ENCODE measurements at places on chromosomes 13 and 19. TPM values are rescaled to one million over a fixed set of nuclear protein-coding genes. Genes with fewer than 3 reads are reported as not detected.
A peak's percentile ranks its signal among the peaks of the same experiment; 100 is the strongest.

GRCh38 chr13:39405596-39406205, 197.3 kb downstream of the LHFPL6 start:
- peak; percentile 60 for DNase-seq

GRCh38 chr19:32702010-32702409, 10.4 kb downstream of the NUDT19 start:
- no peak for DNase-seq

GRCh38 chr13:94798738-94799137, 86.4 kb upstream of the SOX21 start:
- no peak for DNase-seq

GRCh38 chr13:111484141-111484925, 163.9 kb downstream of the TEX29 start:
- DNase-seq = no peak

DNA sequence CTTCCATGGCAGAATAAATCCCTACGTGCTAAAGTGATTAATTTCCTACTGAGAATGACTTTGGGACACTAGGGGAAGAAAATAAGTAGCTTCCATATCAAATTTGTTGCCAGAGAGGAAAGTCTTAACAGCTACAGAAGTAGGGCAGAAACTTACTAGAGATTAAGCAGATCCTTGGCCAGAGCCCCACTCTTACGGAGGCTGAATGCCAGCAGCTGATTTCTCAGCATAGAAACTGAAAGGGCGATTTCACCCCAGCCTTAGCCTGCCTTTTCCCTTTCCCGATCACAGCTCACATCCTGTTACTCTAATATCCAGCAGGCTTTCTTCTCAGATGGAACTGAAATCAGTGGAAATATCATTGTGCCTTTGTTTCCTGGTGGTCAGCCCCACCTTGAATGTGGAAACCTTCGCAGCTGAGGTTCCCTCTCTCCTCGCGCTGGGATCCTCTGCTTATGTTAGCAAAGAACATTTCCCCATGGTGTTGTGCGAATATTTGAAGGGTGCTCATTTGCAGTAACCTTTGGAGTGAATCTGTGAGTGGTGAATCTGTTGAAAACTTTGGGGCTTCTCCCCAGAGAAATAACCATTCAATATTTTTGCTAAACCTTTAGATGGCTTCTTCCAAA, 8.4 kb downstream of the FAM124A start:
- no peak for DNase-seq

DNA sequence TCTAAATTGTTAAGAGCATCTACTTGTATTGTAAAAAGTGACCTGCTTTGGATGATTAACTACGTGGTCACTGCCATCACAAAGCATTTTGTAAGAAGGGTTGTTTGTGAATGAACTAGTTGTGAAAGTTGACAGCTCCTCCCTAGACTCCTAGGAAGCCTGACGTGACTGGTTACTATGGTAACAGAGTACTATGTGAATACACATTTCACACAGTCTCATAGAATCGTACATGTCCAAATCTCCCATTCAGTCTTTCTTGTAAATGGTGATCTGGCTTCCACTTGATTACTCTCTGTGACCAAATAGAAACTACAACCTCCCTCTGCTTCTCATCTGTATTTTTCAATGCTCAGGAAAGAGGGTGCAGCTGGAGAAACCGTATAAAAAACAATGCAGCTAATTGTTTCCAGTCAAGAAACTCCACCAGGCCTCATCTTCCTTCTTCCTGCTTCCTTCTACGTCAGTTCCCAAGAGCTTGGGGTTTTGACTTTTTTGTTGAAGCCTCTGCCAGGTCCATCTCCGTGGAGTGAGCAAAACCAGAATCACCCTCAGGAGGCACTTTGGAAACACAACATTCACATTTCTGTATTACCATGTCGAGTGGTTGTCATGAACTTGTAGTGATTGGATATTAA, 83.4 kb downstream of the GPC6 start:
- peak; percentile 79 for DNase-seq

- DNase-seq = peak; percentile 70
Measured at GRCh38 chr13:38821770-38822551, 135.1 kb downstream of the FREM2 start.

GRCh38 chr19:56167064-56167578, 8.7 kb upstream of the GALP start:
- no peak for DNase-seq

DNA sequence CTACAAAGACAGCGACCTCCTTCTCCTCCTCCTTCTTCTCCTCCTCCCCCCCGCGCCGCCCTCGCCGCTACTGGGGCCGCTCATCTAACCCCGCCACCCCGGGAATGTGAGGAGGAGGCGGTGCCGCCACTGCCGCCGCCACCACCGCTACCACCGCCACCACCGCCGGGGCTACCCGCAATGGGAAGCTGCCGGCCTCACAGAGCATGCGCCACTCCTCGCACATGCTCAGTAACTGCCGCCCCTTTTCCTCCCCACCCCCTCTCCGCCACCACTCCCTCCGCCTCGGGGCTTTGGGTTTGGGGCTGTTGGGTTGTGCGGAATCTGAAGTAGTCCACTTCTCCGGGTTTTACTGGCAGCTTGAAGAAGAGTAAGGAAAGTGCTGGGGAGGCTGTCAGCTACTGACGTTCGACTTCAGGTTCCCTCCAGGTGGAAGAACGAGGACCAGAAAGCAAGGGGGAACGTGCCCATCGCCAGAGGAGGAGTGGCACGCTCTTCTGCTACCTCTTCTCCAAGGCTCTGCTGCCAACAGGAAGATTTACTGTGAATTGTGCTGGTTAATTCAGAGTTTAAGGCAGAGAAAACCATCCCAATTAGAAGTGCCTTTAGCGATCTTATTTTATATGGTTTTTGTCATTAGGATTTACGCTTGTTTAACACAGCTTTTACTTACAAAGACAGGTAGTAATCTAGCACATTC, at the start of gene MYCBP2:
TSS of gene MYCBP2 (minus strand) at position 190 of the 700 bp plus-strand sequence. CDS start 319 bp downstream, outside the sequence.
- peak; percentile 99 for DNase-seq

- DNase-seq = no peak
Measured at GRCh38 chr13:31594056-31594455, 145.3 kb upstream of the RXFP2 start.

- DNase-seq = no peak
Measured at GRCh38 chr19:6728346-6728745, 7.9 kb upstream of the C3 start.

GRCh38 chr13:108214441-108215271, 680 bp downstream of the LIG4 start:
- DNase-seq = no peak

DNA sequence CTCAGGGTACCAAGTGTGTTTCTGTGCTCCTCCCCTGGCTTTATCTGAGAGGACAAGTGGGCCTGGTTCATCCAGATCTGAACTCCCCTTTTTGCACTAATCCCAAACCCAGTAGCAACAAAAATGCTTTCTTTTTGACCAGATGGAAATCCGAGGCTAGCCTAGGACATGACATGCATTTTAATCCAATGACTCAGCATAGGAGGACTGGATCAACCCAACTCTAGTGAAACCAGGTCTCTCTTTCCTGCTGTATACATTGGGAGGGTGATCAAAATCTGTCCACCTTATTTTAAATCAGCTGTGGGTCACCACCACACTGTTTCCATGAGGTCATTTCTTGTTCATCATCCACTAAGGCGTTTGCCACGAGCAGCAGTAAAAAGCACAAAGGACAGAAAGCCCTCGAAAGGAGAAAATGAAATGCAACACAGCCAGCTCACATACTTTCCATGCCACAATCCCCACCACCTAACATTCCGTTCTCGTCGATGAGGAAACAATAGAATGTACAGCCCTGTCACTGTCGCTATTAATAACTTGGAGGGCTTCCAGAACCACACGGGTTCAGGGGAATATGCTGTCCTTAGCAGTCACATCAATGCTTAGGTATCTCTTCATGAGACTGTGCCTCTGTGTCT, 543.0 kb downstream of the IRS2 start:
- DNase-seq = peak; percentile 13

- DNase-seq = no peak
Measured at GRCh38 chr19:46945694-46946489, 73.7 kb upstream of the NPAS1 start.

DNA sequence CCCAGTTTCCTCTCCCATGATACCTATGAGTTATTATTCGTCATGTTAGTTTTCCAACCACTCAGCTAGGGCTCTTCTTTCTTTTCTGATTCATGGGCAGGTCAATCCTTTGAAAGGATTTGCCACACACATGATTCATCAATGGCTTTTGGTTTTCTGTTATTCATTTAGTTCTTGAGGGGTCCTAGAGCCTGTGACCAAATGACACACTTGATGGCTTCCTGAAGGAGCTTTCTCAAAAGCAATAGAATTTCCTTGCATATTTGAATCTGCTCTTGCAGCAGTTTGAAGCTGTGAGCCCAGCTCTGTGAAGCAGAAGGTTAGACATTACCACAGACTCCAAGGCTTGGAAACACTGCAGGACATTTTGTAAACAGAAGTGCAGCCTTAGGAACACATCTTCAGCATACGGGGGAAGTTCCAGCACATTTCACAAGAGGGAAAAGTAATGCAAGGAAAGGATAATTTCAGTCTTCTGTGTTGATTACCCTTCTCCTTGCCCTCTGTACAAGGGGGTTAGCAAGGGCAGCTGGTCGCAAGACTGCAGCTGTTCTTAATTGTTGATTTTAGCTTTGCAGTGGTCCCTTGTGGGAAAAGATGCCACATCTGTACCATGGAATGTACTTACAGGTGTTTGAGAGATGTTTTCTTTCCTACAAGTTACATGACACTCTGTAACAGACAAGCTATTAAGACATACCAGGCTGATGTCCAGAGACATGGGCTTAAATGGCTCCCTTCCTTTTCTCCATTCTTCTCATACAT, 338.6 kb downstream of the KCNRG start:
- no peak for DNase-seq

- DNase-seq = no peak
Measured at GRCh38 chr13:112618501-112618900, 30.5 kb upstream of the TUBGCP3 start.

DNA sequence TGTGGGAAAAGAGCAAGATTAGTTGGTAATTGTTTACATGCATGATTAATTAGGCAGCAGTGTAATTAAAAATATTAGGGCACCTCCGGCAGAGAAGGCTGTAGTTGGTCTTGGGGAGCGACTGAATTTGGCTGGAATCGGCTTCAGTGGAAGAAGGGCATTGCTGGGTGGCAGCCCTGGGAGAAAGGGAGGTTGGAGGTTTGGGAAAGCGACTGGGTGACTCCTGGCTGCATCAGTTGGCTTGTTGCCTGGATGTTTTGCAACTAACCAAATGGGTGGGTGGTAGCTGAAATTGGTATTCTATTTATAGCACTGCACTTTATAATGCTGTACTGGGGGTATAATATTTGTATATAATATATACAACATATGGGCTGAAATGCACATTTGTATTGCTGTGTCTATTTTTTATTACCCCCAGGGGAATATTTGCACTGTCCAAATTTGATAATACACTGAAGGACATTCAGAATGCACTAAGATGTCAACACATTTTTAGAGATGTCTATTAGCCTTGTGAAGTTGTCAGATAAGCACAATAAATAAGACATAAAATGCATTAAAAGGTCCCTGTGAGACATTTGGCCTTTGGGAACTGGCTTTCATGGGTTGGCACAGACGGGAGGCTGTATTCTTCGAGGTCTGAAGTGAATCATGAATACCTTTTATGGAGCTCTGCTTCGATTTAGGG, 1.7 kb downstream of the B3GLCT start:
- no peak for DNase-seq

DNA sequence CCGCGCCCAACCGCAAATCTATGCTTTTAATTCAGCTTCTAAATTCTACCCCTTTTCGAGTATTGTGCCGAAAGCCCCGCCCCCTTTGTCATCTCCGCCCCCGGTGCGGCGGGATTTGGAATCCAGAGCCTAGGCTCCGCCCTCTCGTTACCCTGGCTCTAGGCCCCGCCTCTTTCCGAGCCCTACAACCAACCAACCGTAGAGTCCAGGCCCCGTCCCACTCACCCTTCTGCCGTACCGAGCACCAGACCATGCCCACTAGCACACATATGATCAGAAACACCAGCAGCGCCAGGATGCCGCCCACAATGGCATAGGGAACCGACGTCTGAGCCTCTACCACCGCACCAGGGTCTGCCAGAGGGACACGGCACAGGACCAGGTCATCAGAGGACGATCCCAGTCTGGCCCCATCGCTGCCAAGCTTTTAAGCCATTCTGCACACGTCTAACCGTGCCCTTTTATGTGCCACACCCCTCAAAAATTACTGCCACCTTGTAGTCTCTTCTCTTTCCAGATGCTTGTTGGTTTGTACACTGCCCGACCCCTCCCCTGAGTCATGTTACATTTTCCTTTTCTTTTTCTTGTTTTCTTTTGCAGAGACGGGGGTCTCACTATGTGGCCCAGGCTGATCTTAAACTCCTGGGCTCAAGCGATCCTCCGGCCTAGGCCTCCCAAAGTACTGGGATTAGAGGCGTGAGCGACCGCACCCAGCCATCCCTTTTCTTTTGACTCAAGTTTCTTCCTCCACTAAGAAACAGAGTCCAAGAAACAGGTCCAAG, 4.7 kb upstream of the ZNF428 start:
- DNase-seq = no peak

DNA sequence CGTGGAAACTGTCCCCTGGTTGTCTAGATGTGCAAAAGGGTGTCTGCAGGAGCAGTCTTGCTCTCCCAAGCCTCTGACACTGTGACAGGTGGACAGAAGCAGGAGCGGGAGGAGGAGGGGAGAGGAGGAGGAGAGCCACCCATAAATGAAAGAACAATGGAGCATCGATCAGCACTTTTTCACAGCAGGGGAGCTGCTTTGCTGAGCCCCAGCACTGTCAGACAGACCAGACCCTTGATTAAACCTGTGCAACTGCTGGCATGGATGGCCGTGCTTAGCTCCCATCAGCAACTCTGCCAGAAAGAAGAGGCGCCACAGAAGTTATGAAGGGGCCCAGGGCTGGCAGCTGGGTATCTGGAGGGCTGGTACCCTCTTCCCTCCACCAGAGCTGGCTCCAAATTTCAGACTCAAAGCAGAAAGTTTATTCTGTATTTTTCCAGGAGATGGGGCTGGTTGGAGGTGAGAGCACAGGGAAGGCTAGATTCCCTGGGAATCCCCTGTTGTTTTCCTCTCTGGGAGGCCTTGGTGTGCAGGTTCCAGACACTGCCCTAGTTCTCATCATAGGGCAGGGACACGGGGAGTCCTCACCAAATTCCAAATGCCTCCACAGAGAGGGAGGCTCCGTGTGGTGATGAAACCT, 1192.2 kb downstream of the UQCRFS1 start:
- DNase-seq = no peak

SOX21 gene
- 2.3 TPM for total RNA-seq

NLRP4 gene
- not detected for total RNA-seq

APOC4 gene
- total RNA-seq = 0.22 TPM

ZNF527 gene
- total RNA-seq = 17.2 TPM

ADAMTSL5 gene
- 0.99 TPM for total RNA-seq

MICOS13 gene
- total RNA-seq = 27.2 TPM

CYP4F12 gene
- 6.8 TPM for total RNA-seq

SRRM5 gene
- total RNA-seq = 0.10 TPM

CACNG7 gene
- total RNA-seq = 9.7 TPM

All from spinal cord (tissue), 10 donors.